ENCODE measurements at places on chromosomes 2 and 18.

DNA sequence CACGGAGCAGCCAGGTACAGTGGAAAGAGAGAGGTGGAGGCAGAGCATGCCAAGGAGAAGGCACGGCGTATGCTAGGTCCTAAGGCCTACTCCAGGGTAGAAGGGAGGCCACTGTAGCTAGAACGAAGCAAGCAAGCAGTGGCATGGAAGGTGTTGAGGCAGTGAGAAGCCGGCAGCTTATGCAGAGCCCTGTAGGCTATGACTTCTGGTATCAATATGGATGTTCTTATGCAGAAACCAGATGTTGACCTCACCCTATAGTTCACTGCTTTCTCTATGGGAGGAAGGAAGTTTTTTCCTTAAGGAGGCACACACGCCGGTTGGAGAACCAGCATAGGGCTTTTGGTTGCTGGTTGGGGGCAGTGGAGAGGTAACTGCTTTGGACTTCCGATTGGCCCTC is 6.1 kb downstream of the MGAT5 start:
- no peak for DNase-seq

DNA sequence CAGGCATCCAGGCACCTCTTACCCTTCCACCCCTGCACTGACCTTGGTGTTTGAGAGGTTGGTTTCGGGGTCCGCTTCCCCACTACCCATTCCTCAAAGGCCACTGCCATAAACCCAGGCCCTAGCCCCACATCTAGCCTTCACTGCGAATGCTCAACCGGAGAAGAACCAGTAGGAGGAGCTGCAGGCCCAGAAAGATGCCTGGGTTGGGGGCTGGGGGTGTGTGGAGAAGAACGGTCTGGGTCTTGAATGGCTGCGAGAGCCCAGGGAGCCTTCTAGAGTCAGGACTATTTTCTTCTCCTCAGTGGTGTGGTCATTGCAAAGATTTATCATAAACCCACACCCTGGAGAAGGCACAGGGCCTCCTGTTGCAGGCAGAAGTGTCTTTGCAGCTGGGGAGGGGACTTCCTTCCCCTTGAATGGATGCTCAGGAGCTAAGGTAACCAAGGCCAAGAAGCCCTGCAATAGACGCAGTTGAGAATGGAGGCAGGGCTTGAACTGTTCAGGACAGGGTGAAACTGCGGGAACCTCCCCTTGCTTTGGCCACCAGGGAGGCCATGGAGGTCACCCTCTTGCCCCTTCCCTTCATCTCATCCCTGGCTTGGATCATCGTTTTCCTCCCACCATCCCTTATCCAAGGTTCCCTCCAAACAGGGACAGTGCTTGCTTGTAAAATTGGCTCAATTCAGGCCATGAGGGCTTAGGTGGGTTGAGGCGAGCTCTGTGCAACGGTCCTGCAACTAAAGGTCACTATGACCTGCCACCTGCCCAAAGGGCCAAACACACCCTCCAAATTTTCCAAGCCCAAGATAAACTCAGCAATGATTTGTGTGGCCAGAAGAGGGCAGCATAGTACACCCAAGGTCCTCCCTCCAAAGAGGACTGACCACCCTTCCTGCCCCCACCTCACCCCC is 20.9 kb downstream of the THNSL2 start:
- DNase-seq, result no peak

GRCh38 chr18:45521777-45522176 is 93.5 kb upstream of the SLC14A2 start:
- DNase-seq, result no peak

DNA sequence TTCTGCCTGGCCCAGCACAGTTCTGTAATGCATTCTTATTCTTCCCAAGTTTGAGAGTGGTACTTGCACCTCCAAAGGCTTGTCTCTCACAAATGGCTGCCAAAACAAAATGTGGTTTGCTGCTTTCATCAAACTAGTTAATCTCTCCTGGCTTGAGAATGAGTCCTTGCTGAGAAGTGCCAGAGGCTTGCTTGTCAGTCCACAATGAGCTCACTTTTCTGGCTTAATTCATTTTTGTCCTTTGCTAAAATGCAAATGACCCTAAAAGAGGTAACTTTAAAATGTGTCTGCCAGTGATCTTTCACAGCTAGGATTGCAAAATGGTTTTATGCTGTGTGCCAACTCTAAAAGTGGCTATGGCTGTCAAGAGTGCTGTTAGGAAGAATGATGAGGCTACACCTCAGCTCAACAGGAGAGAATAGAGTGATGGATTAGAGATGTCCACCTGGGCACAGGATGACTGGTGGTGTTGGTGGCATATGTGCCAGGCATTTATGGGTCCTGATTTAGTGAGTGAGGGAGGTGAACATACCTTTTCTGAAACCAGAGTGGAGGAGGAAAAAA is 291.2 kb upstream of the HNMT start:
- no peak for DNase-seq

DNA sequence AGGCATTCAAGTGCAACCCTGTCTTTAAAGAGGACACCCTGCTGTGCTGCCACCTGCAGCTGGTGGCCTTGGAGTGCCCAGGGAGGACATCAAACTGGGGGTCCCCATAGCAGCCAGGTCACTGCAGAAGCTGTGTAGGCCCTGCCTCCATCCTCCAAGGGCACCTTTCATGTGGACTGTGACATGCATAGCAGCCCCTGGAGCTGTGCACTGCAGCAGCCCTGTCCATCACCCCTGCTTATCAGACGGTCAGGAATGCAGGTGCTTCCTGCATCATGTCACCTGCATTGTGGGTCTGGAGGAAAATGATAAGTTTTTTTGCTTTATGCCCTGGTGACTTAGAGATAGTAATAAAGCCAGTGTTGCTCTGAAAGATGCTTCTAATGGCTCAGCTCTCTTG is 155.7 kb downstream of the DYSF start:
- no peak for DNase-seq

GRCh38 chr2:176038694-176039093 is 36.6 kb upstream of the LNPK start:
- no peak for DNase-seq

GRCh38 chr2:65512783-65513182 is 80.4 kb upstream of the SPRED2 start:
- no peak for DNase-seq

GRCh38 chr18:48740851-48741485 is 202.1 kb downstream of the CTIF start:
- no peak for DNase-seq

GRCh38 chr2:172427990-172428831 is 825 bp downstream of the ITGA6 start:
- no peak for DNase-seq

DNA sequence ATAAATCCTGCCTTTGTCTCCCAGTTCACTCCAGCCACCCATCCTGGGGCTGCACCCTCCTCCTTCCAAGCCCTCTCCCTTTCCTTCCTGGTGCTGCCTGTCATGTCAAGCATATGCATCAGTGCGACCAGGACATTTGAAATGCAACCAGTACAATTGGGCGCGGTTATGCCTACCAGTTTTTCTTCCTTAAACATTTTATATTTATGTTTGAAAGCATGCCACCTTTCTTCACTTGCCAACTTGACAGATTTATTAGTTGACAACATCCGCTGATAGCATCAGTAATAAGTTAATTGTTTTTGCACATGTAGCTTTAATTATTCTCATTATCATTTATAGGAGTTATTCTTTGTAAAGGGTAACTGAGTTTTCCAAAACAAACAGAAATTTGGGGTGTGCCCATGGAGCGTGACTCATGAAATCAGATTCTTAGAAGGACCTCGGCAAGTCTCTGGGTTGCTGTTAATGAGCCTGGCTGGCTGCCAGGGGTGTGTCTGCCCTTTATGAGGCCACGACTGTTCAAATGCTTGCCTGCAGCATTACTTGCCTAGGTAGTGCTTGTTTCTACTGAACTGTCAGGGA is 32.8 kb upstream of the IL1B start:
- no peak for DNase-seq

DNA sequence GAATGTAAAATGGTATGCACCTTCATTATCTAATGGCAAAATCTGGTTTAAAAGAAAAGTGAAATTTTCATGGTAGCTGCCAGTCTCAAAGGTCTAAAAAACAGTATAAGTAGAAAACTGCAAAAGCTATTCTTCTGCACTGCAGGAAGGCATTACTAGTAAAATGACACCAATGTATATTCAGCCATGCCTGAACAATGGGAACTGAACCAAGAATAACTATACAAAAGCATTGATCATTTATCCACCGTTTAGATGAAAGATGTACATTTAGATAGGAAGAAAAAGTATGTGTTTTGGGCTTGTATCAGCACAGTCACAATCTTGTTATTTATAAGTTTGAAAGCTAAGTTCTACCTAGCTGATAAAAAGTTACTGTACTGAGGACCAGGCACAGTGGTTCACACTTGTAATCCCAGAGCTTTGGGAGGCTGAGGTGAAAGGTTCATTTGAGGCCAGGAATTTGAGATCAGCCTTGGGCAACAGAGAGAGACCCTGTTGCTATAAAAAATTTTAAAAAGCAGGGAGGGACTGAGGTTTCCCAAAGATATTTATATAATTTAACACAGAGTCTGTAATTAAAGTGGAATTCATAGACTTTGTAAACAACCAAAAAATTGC is 163.1 kb upstream of the WDSUB1 start:
- no peak for DNase-seq

DNA sequence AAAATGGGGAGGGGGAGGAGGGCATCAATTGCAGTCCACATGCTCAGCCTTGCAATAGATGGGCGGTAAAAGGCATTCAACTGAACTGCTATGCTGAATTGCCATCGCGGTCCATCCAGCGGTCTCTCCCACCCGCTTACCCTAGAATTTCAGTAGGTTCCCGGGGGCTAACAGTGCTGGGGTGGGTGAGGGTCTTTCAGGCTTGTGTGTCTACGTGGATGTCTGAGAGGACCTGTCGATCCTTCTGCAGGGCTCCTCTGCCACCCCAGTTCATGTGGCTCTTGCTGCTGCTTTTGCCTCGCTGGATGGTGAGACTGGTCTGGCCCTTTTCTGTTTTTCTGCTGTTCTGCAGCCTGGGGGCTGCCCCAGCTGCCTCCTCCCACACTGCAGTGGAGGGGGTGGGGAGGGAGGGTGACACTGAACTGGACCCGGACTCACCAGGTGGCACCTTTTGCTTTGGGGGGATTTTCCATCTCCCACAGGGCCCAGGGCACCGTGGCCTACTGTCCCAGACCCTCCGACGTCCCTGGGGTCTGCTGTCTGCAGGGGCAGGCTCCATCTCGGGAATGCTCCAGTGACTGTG is 14.1 kb downstream of the ACKR3 start:
- no peak for DNase-seq

GRCh38 chr2:195805283-195805976 is 148.4 kb downstream of the SLC39A10 start:
- DNase-seq, result no peak

DNA sequence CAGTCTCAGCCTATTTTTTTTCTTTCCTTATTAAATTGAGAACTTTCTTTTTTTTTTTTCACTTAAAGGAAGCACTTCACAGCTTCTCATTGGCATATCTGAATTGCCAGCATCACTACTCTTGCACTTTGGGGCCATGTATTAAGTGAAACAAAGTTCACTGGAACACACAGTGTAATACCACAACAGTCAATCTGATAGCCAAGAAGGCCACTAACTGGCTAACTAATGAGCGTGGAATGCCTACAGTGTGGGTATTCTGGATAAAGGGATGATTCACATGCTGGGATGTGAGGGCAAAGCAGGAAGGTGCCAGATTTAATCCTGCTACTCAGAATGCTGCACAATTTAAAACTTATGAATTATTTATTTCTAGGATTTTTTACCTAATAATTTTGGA is 11.7 kb upstream of the C18orf63 start:
- DNase-seq, result no peak

DNA sequence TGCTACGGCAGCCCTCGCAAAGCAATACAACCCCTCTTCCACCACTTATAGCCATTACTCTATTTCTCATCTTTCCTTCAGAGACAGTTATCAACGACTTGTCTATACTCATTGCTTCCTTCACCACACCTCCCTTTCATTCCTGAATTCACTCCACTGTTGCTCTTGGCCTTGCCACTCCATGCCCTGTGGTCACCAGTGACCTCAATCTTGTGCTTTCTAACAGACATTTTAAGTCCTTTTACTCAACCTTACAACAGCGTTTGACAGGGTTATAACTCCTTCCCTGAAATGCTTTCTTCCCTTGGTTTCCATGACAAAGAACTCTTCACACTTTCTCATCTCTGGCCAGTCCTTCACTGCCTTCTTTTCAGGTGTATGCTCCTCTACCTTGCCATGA is 90.6 kb upstream of the CCDC141 start:
- no peak for DNase-seq

DNA sequence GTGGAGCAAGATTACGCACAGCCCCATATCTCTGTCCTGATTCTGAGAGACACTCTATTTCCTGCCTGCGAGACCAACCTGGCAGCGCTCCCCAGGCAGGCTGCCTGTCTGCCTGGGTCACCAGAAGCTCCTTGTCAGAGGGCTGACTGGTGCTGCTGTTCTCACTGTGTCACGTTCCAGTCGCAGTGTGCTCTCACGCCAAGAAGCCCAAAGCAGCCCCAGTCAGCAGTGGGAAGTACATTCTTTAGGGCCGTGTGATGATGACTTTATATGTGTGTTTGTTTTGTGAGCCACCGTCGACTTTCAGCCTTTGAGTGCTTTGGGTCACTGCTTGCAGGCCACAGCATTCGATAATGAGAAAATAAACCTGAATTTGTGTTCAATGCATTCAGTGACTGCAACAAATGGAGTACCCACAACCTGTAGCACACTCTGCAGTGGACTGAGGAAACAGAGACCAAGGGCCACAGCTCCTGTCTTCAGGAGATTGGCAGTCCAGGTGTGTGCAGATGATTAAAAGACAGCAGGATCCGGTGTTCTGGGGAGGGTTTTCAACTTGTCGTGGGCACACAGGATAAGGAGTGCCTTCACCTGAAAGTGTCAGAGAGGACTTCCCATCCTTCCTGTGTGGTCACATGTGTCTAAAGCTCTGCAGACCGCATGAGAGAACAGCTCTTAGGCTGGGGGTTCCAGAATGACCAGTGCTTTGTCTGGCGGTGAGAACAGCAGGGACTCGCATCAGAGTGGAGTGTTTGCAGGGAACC is 4.8 kb downstream of the TNFRSF11A start:
- DNase-seq, result no peak

GRCh38 chr2:19246496-19246895 is 111.9 kb downstream of the OSR1 start:
- DNase-seq, result no peak

GRCh38 chr2:189960346-189960745 is 102.2 kb downstream of the MSTN start:
- DNase-seq, result no peak

DNA sequence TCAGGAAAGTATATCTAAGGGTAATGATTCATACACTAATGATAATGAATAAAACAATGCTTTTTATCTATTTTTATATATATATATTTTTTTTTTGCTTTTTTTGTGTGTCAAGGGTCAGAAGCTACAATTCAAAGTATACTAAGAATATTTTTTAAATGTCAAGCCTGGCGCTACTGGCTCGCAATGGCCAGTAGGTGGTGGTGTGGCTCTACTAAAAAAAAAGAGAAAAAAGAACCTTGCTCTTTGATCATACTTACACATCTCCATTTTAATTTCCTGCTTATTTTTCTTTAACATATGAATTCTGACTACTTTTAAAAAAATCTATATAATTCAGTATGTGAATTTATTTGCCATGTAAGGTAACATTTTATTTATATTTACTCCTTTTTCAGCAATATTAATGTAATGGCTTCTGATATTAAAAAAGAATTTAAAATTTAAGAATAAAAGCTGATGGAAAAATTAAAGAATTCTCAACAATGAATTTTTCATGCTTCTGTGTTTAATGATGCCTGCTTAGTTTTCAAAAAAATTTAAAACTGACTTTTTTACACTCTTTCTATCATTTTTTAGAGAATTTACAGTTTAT is 232.9 kb downstream of the GULP1 start:
- no peak for DNase-seq

GRCh38 chr2:45714679-45715078 is 63.2 kb downstream of the PRKCE start:
- no peak for DNase-seq

GRCh38 chr2:200498402-200499162 is 11.3 kb downstream of the KCTD18 start:
- DNase-seq, result no peak

All from cerebellar nuclear complex (tissue), 1 donor.